Right ventricle myocardium superior (tissue), 1 donor: ENCODE measurements at places on chromosomes 1 and 21. TPM values are rescaled to one million over a fixed set of nuclear protein-coding genes. Genes with fewer than 3 reads are reported as not detected.

Gene CPTP
- 113 TPM for total RNA-seq

Gene RHCE
- total RNA-seq, result 1.0 TPM

Gene ERICH3
- not detected for total RNA-seq

Gene TSPEAR
- 0.51 TPM for total RNA-seq

Gene SPEN
- total RNA-seq, result 20.3 TPM

DNA sequence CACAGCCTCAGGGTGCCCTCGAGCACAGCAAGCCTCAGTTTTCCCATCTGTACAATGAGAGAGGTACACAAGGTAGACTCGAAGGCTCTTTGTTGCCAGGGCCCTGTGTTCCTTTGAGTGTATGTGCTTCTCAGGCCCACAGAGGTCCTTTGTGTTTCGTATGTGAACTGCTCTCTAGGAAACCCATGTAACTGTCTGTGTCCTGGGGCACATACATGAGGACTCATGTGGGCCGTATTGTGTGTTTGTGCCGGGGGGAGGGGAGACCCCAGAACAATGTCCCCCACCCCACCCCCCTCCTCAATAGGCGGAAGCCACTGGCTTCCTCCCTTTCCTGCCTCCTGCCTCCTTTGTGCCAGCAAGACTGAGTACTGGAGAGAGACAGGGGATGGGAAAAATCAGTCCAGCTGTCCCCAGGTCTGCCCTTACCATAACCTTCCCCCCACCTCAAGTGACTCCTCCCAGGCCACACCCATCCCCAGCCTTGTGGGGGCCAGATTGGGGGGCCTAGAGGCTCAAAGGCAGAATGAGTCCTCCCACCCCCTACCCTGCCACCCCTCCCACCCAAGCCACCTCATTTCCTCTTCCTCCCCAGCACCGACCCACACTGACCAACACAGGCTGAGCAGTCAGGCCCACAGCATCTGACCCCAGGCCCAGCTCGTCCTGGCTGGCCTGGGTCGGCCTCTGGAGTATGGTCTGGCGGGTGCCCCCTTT is at the start of gene TIE1:
TIE1 (plus strand) TSS at position 605 of the 717 bp plus-strand sequence; CDS start at position 695, 90 bp downstream.
- DNase-seq, result peak; percentile 49

DNA sequence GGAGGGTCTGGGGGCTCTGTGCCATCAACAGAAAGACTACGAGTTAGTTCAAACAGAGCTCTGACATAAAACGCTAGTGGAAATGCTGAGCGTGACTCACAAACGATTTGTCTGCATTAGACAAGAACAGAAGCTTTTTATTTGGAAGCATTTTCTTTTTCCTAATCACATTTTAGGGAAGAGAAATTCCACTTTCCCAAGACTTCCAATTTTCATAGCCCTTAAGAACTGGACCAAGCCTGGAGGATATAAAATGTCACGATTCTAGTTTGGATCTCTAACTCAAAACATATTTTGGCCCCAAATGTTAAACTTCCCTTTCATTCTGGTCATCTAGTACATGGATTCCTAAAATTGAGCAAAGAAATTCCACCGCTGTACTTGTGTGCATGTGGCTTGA is 320.0 kb downstream of the PCP4 start:
- no peak for DNase-seq

GRCh38 chr1:116949213-116949985 is 39.7 kb downstream of the PTGFRN start:
- no peak for DNase-seq

- no peak for DNase-seq
These were observed 120.1 kb downstream of the AKT3 start for GRCh38 chr1:243729956-243730355.

DNA sequence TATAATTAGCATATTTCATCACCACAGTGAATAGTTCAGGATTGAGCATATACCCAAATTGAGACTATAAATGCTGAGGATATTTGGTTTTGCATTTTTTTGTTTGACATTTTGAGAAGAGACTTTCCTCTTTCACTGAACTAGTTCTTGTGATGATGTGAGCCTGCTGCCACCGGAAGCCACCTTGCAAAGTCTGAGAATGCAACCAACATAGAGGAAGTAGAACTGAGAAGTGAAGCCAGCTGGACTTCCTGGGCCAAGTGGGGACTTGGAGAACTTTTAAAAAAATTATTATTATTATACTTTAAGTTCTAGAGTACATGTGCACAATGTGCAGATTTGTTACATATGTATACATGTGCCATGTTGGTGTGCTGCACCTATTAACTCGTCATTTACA is 102.3 kb downstream of the RPE65 start:
- DNase-seq, result peak; percentile 58

DNA sequence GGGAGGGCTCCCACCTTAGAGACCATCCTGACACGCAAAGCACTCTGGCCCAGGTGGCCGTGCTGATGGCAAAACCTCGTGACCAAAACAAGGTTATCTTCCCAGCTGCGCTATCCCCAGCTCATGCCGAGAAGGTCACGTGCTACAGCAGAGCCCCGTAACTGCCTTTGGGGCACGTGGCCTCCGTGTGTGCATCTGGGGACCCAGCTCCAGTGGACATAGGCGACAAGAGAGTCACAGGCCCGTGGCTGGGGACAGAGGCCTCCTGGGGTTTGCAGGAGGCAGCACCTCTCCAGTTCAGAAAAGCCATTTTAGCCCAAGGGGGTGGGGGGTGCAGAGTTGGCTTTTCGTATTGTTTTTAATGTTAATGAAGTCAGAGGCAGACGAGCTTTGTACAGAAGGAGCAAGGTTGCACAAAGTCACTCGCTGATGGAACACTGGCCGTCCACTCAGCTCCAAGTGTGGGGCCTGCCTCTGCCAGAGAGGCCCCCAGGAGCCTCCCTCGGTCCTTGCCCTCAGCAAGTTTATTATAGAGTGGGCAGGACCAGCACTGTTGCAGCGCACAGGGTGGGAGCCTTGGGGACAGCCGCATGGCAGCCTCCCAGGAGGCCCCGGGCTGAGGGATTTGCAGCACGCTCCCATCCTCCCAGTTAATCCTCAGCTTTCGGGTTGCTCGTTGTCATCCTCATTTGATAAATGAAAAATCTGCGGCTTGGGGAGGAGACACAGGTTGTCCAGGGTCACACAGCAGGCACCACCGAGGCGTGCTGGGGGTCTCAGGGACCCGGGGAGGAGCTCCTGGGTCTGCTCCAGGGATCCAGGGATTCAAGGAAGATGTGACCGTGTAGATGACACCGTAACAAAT is 8.0 kb upstream of the PDE9A start:
- DNase-seq, result peak; percentile 30

DNA sequence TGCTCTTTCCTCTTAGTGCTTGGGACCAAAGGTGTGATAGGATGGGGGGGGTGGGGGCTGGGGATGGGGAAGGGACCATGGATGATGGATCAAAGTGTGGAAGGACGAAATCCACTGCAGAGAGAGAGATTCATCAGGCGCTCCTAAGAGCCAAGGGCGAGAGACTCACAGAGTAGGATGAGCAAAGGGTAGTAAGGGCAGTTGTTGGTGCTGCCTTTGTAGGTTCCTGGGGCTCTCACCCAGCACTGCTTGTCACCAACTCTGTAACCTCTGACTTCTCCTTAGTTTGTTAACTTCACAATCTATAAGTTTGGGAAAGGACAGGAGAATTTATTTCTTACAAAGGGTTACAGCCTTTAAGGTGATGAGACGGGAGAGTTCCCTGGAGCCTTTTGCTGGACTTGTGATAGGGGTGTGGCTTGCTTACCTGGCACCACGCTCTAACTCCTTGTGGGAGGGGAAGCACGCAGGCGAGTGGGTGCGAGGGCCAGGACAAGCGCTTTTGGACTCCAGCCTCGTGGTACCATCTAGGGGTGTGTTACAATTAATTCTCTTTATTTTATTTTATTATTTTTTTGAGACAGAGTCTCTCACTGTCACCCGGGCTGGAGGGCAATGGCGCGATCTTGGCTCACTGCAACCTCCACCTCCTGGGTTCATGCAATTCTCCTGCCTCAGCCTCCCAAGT is 1.6 kb upstream of the PDXK start:
- no peak for DNase-seq

- no peak for DNase-seq
These were observed 15.9 kb downstream of the UMODL1 start for GRCh38 chr21:42086969-42087368.

DNA sequence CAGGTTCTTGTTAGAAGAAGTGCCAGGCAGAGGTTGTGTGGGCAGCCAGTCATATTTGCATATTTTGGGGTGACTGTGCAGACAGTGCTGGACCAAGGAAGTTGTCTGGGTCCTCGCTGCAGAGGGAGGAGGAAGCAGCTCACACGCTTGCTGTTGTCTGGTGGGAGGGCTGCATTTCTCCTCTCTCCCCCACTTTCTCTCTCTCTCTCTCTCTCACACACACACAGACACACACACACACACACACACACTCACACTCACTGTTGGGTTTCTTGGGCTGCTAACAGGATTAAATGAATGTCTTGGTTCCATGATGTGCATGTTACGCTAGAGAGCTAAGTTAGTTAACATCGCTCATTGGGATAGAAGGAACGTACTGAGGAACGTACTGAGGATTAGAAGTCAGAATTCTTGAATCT is 72.9 kb downstream of the AGPAT3 start:
- DNase-seq, result no peak

GRCh38 chr1:213110349-213111300 is 59.6 kb downstream of the RPS6KC1 start:
- no peak for DNase-seq

DNA sequence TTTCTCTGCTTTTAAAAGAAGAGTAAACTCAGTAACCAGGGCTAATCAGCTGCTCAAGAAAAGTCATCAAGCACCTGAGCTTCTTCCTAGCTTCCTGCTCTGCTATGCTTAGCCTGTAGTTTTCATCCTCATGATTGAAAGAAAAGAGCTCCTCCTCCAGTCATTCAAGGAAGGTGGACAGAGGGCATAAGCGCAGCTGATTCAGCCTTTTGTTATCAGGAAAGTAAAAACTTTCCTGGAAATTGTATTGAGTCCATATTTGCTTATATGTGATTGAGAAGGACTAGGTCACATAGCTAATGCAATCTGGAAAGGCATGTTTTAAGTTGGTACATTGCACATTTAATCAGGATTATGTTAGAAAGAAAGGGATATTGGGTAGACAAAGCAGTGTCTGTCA is 8.5 kb upstream of the BACH1 start:
- DNase-seq, result no peak

- no peak for DNase-seq
These were observed 86.6 kb upstream of the C1orf87 start for GRCh38 chr1:60160141-60160540.
